ENCODE measurements at places on chromosomes 12 and 14.
A peak's percentile ranks its signal among the peaks of the same experiment; 100 is the strongest.

- no peak for DNase-seq
Observed at GRCh38 chr12:33222357-33222756, 217.3 kb downstream of the SYT10 start.

GRCh38 chr12:47585507-47585906 is 120.3 kb downstream of the RPAP3 start:
- DNase-seq = no peak

DNA sequence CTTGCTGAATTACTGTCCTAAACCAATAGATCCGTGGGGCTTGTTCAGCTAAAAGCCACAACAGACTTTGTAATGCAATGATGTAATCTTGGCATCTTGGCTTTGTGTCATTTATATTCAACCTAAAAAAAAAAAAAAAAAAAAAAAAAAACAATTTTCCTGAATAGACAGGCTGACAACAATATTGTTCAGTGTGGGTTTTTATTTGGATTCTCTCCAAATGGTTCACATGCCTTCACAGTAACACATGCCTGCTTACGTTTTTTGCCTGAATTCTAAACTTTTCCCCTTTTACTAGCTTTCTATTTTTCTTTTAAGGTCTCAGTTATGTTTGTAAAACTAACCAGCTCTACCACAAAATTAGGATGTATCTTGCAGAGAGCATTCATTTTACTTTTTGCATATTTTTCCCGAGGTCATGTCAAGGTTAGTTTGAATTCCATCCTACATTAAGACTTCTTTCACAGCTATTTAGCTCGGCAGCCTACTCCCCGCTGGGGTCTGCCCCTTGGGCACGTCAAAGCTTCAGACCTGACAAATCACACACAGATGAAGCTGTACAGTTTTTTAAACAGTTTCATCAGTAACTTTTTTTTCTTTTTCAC is 213.7 kb upstream of the NPAS3 start:
- DNase-seq = peak; percentile 85

- peak; percentile 93 for DNase-seq
Observed at GRCh38 chr12:28035500-28035899, 63.0 kb upstream of the PTHLH start.

DNA sequence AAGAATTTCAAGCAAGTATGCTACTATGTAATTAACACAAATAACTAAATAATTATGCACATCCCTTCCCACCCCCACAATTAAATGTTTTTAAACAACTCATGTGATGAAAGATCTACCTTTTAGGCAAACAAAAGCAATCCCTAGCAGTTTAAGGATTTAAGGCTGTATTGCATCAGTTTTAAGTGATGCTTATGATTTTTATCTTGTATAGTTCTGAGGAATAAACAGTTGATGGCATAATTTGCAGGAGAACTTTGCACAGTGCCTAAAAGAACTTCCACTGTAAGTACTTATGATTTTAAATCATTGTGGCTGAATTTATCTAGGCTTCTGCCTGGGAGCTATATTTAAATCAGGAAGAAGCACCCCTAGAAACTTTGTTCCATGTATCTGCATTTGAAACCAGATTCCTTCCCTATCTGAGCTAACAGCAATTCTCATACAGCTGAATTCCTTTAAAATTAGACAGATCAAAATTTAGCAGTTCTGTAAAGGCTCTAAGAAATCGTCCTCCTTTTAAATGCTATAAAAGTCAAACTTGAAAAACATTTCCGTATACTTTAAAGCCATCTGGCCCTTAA is 388.6 kb downstream of the BCAT1 start:
- DNase-seq = no peak

DNA sequence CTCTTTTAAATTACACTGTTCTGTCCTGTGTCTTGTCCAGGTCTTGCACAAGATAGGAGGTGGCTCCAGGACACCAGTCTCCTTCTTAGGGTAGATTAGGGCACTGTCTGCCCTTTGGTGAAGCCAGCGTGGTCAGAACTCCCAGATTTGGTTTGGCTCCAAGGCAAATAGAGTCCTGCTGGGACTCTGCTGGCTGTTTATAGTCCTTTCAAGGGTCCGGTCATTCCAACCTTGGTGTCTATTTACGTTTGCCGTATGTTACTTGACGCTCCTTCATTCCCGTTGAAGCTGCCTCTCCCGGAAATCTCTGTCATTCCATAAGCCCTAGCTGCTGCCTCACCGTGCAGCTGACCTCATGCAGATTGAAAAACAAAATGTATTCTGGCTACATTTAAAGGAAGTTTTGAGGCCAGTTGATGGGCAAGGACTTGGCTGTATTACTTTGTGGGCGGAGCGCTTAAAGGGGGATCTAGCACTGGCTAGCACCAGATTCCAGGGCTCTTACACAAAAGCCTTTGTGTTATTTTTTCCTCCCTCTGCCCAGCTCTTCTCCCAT is 180.6 kb downstream of the AKAP6 start:
- DNase-seq = peak; percentile 85

- peak; percentile 31 for DNase-seq
Observed at GRCh38 chr12:50276912-50277671, 6.2 kb downstream of the LIMA1 start.

GRCh38 chr12:89155826-89156225 is 196.5 kb downstream of the DUSP6 start:
- DNase-seq = no peak

DNA sequence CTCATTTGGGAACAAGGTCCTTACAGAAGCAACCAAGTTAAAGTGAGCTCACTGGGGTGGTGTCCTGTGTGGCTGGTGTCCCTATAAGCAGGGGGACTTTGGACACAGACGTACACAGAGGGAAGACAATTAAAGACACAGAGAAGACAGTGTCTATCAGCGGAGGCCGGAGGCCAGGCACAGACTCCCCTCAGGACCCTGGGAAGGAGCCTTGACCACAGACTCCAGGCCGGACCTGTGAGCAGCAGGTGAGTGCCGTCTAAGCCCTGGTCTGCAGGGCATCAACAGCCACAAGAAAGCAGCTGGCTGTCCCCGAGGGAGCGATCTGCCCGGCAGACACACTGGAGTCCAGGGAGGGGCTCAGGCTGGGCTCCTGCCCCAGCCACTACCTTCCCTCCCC is 219.1 kb upstream of the C14orf180 start:
- DNase-seq = no peak

- DNase-seq = no peak
Observed at GRCh38 chr12:71417181-71417580, 22.4 kb upstream of the LGR5 start.

- DNase-seq = peak; percentile 52
Observed at GRCh38 chr12:77924703-77925102, 94.0 kb downstream of the NAV3 start.

- DNase-seq = peak; percentile 100
Observed at GRCh38 chr12:53500776-53501614, at the start of gene TARBP2. Gene TARBP2 (plus strand): TSS chr12:53501283. CDS start chr12:53501409, 126 bp downstream.

DNA sequence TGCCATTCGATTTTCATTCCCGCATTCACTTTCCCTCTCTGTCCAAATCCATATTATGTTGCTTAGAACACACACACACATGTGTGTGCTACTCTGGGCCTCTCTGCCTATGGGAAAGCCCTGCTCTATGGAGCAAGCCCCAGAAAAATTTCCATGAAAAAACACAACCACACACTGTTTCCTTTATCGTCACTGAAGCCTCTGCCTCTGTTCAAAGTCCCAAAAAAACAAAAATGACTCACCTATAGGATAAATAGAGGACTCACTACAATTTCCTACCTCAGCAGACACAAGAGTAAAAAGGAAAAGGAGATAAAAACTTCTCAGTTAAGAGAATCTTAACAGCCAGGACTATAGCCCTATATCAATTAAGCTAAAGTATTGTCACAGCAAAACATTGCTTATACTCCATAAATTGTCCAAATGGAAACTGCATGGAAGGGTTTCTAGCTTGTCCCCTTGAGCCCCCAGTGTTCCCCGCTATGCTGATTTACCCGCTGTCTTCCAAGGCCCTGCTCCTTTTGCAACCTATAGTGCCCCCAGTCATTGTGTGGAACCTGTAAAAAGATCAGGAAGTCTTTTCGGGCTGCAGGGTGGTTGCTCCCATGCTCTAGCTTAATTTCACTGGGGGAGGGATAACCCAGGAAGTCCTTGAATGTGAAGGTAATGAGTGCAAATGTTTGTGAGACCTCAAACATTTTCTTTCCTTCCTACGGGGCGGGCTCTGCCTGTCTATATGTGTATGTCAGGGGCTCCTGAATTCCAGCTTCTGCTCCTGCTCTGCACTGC is 11.1 kb upstream of the PIP4K2C start:
- no peak for DNase-seq

DNA sequence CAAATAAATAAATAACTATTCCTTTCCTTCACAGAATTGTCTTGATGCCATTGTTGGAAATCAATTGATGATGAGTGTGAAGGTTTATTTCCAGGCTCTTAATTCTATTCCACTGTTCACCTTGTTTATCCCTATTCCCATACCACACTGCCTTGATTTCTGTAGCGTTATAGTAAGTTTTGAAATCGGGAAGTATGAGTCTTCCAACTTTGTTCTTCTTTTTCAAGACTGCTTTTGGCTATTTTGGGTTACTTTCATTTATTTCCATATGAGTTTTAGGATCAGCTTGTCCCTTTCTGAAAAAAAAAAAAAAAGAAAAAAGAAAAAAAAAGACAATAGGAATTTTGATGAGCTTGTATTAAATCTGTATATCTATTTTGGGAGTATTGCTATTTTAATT is 9.3 kb upstream of the CDK2AP1 start:
- no peak for DNase-seq

- no peak for DNase-seq
Observed at GRCh38 chr12:108807476-108807875, 49.9 kb downstream of the SSH1 start.

DNA sequence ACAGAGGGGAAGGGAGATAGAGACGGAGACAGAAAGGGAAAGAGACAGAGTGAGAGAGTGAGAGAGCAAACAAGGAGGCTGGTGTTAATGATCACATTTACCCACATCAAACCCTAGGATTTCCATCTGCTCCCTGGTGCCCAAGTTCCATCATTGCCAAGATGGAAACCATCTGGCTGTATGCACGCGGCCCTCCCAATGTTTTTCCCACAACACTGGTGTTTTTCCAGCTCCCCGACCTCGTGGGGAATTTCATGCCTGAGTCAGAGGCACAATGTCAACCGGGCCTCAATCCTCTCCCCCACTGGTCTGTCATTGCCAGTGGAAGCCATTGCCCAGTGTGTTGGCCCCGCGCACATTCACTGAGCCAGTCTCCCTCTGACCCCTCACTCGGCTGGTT is 19.9 kb upstream of the BDKRB2 start:
- DNase-seq = no peak

GRCh38 chr12:97308576-97309198 is 153.9 kb upstream of the RMST start:
- peak; percentile 65 for DNase-seq

DNA sequence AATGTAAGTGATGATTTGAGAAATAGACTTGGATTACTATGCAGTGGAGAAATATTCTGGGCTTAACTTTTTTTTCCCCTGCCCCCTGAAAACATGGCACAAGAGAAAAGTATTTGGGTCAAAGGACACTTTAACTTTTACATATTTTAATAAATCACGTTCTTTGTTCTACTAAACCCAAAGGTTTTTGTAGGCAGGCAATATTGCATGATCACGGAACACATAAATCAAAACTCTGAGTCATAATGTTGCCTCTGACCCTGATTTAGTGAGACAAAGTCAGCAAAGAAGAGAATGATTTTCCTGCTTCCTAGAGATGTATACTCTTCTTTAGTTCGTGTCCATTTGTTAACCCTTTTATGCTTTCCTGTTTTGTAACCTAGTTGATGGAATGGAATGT is 38.0 kb downstream of the ABCD2 start:
- DNase-seq = peak; percentile 70

GRCh38 chr14:68862954-68863594 is 70.2 kb upstream of the ZFP36L1 start:
- DNase-seq = peak; percentile 82

DNA sequence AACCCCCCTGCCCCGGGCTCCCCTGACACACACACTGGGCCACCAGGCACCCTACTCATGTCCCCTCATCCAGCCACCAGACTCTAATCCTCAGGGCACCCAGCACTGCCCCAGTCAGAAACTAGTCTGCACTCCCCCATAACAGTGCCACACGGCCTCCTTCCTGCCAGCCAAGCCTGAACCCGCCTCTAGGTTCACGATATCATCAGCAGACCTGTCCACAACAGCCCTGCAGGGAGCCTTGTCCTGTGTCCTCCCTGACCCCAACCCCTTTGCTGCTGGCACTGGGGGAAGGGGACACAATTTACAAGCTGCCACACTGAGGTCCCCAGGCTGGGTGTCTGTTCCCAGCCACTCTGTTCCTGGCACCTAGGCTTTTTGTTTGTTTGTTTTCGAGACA is 33.6 kb downstream of the LTBP2 start:
- no peak for DNase-seq

GRCh38 chr14:20555845-20556244 is 5.0 kb downstream of the RNASE9 start:
- DNase-seq = no peak

DNA sequence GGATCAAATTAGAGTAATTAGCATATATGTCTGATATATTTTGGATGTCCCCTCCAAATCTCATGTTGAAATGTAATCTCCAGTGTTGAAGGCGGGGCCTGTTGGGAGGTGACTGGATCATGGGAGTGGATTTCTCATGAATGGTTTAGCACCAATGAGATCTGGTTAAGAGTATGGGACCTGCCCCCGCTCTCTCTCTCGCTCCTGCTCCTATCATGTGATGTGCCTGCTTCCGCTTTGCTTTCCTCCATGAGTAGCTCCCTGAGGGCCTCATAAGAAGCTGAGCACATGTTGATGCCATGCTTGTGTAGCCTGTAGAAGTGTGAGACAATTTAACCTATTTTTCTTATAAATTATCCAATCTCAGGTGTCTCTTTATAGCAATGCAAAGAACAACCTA is 73.1 kb downstream of the PAWR start:
- no peak for DNase-seq

GRCh38 chr12:99911081-99911480 is 73.7 kb downstream of the ANKS1B start:
- DNase-seq = peak; percentile 95
